ENCODE measurements at places on chromosomes 6 and 20. TPM values are rescaled to one million over a fixed set of nuclear protein-coding genes. Genes with fewer than 3 reads are reported as not detected.

- H3K4me1 ChIP-seq, result peaks cover 22% of the 10 kb centered on the region
- H3K27ac ChIP-seq, result no peak overlapping the region
- no peaks in the 10 kb centered on the region for H3K27me3 ChIP-seq
- no peaks in the 10 kb centered on the region for H3K36me3 ChIP-seq
These were observed 1.3 kb downstream of the RIPOR3 start for GRCh38 chr20:50689864-50690649.

DNA sequence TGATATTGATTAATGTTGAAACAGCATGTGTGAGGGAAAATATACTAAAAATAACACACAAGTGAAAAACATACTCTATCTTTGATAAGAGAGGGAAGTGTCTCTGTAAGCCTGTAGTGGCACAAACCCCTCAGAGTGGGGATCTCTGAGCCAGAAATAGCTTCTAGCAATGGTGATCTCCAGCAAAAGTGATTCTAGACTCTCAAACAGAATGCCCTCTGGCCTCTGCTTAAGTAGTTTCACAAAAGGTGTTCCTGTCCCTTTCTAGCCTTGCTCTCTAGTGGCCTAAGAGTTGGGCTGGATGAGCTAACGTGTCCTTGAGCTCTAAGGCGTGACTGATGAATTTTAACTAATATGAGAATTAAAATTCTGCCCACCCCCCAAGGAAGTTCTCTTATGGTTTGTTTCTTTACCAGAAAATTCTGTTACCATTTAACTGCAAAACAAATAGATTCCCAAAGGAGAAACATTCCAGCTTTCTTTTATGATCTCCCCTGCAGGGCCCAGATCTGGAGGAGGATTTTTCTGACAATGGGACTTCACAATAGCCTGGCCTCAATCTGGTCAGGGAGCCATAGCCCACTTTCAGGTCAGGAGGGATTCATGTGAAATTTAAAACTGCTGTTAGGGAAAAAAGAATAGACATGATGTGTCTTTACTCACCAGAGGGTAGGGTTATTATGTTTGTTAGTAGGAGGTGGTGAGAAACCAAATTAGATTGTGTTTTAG, 182.5 kb upstream of the LAMP5 start:
- H3K4me1 ChIP-seq, result no peaks in the 10 kb centered on the region
- H3K36me3 ChIP-seq, result no peaks in the 10 kb centered on the region
- DNase-seq, result no peak
- no peak overlapping the region for H3K27ac ChIP-seq
- H3K27me3 ChIP-seq, result no peaks in the 10 kb centered on the region

DNA sequence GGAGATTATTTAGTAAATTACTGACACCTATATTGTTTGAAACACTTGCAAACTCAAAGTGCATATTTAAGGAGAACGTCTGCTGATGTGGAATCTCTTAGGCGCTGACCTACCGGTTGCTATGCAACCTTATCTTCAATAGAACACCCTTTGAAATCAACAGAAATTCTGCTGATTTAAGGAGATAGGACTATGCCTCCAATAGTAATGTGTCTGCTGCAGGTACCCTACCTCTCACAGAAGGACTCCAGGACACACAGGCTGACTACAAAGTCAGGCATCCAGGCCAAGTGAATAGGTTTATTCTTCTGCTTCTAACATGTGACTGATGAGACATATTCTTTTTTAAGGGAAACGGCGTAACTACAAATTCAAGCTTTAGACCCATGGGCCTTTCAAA, 311.7 kb downstream of the CBLN4 start:
- no peak overlapping the region for H3K27ac ChIP-seq
- no peak for DNase-seq
- no peaks in the 10 kb centered on the region for H3K36me3 ChIP-seq
- H3K4me1 ChIP-seq, result no peaks in the 10 kb centered on the region

GRCh38 chr6:12944001-12944400, 227.4 kb downstream of the PHACTR1 start:
- no peaks in the 10 kb centered on the region for H3K36me3 ChIP-seq
- no peaks in the 10 kb centered on the region for H3K4me1 ChIP-seq
- no peak for DNase-seq
- no peak overlapping the region for H3K4me3 ChIP-seq

GRCh38 chr6:92069781-92070180, 1349.6 kb downstream of the EPHA7 start:
- no peaks in the 10 kb centered on the region for H3K4me1 ChIP-seq
- H3K27ac ChIP-seq, result no peak overlapping the region
- no peak for DNase-seq
- no peaks in the 10 kb centered on the region for H3K36me3 ChIP-seq
- no peaks in the 10 kb centered on the region for H3K27me3 ChIP-seq

GRCh38 chr20:6576726-6577125, 190.8 kb upstream of the BMP2 start:
- no peaks in the 10 kb centered on the region for H3K4me1 ChIP-seq
- no peaks in the 10 kb centered on the region for H3K27me3 ChIP-seq
- no peak overlapping the region for H3K27ac ChIP-seq
- DNase-seq, result no peak

DNA sequence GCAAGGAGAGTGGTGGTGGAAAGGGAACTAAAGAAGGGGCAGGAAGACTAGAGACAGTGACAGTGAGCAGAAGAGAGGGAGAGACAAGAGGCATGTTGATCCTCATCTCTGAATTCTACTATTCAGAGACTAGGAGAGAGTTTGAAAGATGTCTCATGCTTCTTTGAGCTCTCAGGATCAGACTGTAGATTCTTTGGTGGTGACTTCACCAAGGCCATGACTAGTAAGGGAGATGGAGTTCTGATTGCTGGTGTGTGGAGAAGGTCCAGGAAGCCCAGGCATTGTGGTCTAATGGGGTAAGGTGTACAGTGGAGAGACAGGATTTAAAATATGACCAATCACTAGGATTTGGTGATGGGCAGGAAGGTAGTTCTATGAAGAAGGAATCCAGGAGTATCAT, 713 bp downstream of the WFDC9 start:
- H3K4me3 ChIP-seq, result no peak overlapping the region
- no peaks in the 10 kb centered on the region for H3K27me3 ChIP-seq
- no peaks in the 10 kb centered on the region for H3K4me1 ChIP-seq
- H3K27ac ChIP-seq, result no peak overlapping the region

DNA sequence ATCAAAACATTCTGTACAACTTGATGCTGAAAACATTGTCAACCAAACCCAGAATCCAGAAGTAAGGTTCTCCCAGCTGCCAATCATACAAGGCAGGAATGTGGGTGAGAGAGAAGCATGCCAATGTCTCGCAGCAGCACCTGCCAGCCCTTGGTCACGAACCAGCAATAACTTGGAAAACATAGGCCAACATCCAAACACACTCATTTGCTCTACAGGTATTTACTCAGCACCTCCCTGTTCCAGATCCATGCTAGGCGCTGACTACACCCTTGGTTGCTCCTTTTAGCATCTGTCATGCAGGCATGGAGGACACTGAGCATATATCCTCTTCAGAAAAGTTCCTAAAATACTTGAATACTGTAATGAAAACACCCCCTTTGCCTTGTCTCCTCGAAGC, 63.6 kb downstream of the FAXC start:
- no peaks in the 10 kb centered on the region for H3K27me3 ChIP-seq
- H3K36me3 ChIP-seq, result no peaks in the 10 kb centered on the region
- H3K27ac ChIP-seq, result no peak overlapping the region
- H3K4me3 ChIP-seq, result no peak overlapping the region
- H3K4me1 ChIP-seq, result no peaks in the 10 kb centered on the region
- no peak for DNase-seq

The C6orf58 gene
- total RNA-seq, result not detected

The NKAPL gene
- 1.9 TPM for total RNA-seq

The COL21A1 gene
- total RNA-seq, result 0.61 TPM

The ENPP4 gene
- 20.9 TPM for total RNA-seq

The KCNQ2 gene
- total RNA-seq, result 1.1 TPM

The SSTR4 gene
- total RNA-seq, result not detected
